ENCODE measurements at places on chromosomes 4 and X.

GRCh38 chr4:142475663-142476062 is 370.4 kb downstream of the INPP4B start:
- DNase-seq = no peak

DNA sequence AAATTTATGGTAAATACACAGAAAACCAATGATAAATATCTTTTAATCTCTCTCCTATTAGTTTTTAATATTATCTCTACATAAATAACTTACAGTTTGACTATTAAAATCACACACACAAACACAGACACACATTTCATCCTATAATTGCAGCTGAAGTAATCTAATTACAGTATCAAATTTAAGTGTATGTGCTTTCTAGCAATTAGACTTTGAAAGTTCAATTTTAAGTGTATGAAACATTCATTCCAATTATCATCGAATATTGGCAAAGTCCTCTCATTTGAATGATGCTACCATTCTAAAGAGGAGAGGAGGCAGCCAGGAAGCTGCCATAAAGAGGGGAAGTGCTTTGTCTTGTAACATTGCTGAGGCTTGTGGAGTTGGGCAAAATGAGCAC is 221.2 kb upstream of the PABPC4L start:
- no peak for DNase-seq

- no peak for DNase-seq
Observed at GRCh38 chrX:24339911-24340310, 20.5 kb upstream of the SUPT20HL1 start.

DNA sequence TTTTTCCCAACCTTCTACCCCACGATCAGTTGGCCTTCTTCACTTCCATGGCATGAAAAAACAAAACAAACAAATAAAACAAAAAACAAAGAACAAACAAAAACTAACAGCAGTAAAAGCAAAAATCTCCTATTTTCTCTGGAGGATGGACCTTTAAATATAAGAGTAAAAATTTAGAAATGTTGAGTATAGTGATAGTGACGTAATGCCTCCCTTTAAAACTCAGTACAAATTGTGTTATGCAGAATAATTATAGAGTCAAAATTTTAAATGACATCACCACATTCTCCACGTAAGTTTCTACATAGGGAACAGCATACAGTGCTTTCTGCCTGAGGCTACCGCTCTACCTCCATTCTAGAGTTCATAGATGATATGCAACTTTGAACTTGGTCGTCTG is 2156.4 kb downstream of the PCDH7 start:
- DNase-seq = no peak

DNA sequence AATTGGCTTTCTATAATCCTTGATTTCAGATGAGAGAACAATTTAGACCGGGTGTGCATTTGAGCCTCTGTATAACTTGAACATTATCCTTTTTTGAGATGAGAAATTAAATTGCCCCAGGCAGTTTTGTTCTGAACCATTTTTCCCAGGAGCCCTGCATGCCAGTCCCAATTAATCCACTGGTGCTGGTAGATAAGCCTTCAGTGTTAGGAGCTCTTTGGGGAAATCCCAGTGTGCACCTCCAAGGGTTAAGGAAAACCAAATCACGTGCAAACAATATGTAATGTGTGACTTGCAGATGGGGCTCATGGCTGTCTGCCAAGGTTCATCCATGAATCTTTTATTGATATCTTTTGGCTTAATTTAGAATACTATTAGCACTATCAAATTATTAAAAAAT is 43.2 kb downstream of the KIT start:
- DNase-seq = no peak

DNA sequence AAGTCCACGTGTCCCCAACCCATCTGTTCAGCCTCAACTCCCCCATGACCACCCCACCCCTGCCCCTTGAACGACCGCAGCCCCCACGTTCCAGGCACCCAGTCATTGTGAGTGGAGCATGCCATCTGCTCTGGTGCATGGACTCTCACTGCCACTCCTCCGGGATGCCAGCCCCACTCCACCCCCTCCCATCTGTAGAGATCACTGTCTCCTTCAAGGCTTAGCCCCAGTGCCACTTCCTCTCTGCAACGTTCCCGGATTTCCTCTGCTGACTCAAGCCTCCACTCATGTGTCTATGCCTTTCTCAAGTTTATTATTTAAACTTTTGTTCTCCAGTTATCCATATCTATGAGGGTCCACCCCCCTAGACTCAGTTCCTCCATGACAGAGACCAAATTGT is 54.0 kb downstream of the MAML3 start:
- no peak for DNase-seq

- no peak for DNase-seq
Observed at GRCh38 chr4:5888222-5889001, 4.5 kb downstream of the CRMP1 start.

GRCh38 chrX:103783971-103784370 is 7.3 kb downstream of the PLP1 start:
- no peak for DNase-seq

DNA sequence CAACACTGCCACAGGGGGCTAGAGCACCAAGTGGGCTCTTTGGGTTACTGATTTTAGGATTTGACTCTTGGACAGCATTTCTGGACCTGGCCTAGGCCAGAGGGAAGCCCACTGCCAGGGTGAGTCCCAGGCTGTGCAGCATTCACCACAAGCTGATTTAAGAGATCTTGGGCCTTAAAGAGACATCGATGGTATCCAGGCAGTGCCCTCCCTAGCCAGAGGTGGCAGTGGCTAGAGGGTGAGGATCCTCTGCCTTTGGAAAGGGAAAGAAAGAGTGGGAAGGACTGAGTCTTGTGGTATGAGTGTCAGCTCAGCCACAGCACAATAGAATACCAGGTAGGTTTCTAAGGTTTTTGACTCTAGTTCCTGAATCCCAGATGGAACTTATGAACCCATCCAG is 613.9 kb downstream of the FAT4 start:
- no peak for DNase-seq

DNA sequence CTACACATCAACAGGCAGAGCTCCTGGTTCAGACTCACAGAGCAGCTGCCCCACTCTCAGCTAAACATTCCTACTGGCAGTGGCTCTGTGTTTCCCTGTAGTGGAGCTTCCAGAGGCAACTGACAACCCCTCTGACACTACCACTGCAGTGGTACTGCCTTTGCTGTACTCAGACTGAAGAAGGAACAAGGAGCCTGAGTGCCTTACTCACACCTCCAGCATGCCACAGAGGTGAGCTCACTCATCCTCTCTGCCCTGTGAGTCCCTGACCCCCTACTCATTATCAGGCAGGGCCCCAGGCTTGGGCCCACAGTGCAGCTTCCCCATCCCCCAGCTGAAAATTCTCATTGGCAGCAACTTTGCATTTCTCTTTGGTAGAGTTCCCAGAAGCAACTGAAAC is 240.5 kb upstream of the POF1B start:
- DNase-seq = no peak

DNA sequence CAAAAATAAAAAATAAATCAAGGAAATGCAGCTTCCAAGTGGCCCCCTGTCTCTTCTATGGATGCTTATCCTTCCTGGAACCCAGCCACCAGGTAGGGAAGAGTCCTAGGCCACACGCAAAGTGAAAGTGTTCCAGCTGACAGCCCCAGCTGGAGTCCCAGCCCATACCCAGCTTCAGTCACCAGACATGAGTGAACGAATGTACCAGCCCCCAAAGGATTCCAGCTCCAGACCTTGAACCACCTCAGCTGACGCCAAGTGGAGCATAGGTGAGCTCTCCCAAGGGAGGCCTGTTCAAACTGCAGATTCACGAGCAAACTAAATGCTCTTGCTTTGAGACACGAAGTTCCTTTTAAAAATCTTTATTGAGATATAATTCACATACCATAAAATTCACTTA is 62.0 kb downstream of the BCOR start:
- DNase-seq = no peak

- DNase-seq = no peak
Observed at GRCh38 chrX:7110821-7111276, 36.7 kb upstream of the STS start.

DNA sequence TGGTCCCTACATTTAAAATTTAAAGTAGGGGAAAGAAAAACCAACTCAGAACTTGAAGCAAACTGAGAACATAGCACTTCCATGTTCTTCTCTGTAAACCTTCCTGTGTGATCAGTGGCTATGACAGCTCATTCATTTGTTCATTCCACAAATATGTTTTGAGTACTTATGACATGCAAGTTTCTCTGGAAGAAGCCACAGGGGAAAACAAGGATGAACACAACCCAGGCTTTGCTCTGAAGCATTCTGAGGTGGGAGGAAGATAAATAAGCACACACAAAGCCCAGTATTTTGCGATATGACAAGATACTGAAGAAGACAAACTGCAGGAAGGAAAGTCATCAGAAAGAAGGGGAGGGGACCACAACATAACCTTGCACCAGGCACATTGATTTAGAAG is 96.4 kb downstream of the CHIC2 start:
- DNase-seq = no peak

DNA sequence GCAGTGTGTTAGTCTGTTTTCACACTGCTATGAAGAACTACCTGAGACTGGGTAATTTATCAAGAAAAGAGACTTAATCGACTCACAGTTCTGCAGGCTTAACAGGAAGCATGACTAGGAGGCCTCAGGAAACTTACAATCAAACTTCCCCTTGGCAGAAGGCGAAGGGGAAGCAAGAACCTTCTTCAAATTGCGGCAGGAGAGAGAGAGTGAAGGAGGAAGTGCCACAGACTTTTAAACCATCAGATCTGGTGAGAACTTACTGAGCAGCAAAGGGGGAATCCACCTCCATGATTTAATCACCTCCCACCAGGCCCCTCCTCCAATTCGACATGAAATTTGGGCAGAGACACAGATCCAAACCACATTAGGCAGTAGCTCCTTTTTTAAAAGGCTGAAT is 59.2 kb upstream of the LEF1 start:
- no peak for DNase-seq
